Left renal pelvis (tissue), 4 donors: ENCODE measurements at places on chromosomes 1 and 21. TPM values are rescaled to one million over a fixed set of nuclear protein-coding genes. Genes with fewer than 3 reads are reported as not detected.

GRCh38 chr1:1796466-1796865, 18.2 kb upstream of the NADK start:
- DNase-seq, result no peak

DNA sequence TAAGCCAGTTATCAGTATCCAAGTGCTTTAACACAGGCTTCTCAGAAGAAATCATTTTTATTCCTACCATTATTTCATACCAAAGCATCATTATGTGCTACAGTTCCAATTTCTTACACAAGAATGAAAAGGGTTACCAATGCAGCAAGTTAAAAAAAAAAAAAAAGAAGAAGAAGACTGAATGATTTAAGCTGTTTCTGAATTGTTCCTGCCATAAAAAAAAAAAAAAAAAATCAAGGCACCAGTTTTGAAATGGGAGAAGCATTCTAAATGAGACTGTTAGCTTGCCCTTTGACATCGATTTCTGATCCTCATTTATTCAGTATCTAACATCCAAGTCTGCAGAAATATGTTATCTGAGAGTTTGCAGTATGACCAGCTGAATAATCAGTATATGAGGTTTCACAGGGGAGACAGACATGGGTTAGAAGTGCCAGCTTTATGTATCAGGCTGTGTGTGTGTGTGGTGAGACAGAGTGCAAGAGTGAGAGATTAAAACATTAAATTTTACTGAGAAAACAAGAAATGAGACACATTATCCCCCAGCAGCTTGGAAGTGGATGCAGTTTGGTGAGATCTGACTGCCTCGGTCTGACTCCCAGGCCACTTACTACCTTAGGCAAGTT, 105.8 kb downstream of the COLGALT2 start:
- DNase-seq, result no peak

Gene OR2L5
- not detected for polyA plus RNA-seq

DNA sequence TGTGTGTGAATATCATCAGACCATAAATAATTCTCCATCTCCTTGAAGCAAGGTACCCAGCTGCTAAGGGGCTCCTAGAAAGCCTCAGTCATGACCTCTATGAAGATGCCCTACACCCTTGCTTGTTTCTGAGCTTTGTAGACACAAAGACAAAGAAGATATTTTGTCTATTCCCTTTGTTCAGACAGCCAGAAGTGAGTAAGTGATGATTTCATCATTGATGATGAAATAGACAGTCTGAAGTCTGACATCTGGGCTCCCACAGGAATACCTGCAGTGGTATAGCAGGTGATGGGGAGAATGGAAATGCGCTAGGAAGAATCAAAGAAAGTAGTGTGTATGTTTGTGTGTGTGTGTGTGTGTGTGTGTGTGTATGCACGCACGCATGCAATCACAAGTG, 82.2 kb upstream of the DPT start:
- DNase-seq, result no peak

GRCh38 chr1:89464008-89464407, 60.6 kb upstream of the LRRC8B start:
- no peak for DNase-seq

DNA sequence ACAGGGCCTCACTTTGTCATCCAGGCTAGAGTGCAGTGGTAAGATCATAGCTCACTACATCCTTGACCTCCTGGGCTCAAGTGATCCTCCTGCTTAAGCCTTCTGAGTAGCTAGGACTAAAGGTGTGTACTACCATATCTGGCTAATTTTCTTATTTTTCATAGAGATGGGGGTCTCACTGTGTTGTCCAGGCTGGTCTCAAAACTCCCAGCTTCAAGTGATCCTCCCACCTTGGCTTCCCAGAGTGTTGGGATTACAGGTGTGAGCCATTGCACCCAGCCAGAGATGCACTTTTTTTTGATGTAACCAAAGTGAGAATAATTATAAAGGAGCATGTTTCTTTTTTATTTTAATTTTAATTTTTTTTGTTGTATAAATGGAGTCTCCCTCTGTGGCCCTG, 28.4 kb downstream of the CLIC4 start:
- no peak for DNase-seq

Gene DDR2
- polyA plus RNA-seq, result 29.0 TPM

GRCh38 chr1:233638513-233638912, 24.6 kb downstream of the KCNK1 start:
- no peak for DNase-seq

Gene CFHR5
- not detected for polyA plus RNA-seq
